ENCODE measurements at places on chromosomes 2 and 18.

DNA sequence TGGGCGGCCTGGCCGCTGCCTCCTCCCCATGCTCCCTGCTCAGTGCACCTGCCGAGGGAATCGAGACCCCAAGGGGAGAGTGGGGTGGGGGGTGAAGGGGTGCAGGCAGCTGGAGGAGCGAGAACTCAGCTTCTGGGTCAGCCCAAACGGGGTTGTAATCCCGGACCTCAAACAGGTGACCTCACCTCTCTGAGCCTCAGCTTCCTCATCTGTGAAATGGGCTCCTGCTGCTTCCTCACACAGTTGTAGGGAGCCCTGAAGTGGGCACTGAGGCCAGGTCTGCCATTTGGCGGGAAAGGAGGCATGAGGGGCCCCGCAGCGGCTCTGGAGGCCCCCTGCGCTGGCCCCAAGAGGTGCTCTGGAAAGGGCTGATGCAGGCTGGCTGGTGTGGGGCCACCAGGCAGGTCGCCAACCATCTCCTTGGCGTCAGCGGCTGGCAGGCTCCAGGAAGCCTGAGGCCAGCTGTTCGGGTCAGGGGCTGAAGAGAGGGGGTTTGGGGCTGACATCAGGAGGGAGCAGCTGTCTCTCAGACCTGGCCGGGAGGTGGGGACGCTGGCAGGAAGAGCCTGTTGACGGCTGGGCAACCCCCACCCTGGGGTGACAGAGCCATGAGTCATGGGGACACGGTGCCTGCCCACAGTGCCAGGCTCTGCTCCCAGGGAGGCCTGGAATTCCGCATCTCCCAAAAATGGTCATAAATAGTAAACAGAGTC lies 4.9 kb downstream of the KLHL30 start:
- DNase-seq, result no peak

DNA sequence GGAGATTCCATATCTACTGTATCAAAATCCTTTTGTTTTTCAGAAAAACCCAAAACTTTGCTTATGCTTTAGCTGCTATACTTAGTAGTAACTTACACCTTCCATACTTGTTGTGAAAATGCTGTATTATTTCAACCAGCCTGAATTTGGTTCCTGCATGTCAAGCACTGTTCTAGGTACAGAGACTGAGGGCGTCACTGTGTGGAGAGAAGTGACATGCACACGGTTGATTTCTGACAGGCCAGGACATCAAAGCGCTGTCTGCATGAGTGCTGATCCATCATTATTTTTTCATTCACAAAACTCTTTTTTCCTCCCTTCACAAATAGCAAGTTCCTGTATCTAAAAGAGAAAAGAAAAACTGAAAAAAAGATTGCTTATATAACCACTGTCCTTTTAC lies 31.6 kb downstream of the TRAPPC12 start:
- no peak for DNase-seq

DNA sequence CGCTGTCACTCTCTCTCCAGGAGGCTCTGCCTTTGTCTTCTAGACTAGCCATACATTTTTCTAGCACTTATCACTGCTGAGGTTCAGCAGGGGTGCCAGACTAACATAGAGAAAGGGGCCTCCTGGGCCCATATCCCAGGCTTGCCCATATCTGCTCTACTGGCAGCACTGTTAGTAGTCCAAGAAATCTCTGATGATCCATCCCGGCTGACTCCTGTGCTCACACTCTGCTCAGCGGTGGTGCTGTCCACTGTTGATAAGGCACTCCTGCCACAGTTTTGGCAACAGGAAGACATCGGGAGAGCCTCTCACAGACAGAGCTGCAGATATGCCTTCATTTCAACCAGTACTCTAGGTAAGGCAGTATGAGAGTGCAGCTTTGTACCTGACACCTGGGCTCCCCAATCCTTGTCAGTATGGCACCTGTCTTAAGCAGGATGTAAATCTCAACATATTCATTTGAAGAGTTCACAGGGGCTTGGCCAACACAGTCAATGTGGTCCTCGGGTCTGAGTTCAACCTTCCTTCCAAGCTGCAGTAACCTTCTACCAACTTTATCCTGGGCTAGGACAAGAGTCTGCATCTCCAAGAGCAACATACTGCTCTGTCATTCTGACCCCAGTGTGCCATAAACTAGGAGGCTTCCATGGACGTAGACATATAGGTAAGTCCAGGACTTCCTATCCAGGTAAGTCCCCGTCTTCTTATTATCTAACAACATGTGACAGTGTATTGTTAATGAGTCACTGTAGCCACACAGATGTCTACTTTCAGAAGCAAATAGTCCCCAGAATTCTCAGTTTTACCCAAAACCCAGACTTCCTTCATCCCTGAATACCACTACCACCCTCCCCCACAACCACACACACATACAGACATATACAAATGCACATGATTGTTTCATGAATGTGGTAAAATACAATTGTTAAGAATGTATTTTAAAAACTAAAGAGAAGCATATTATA lies 16.2 kb downstream of the KLF7 start:
- DNase-seq, result no peak

GRCh38 chr18:49062832-49063226 lies 112.1 kb upstream of the SMAD7 start:
- no peak for DNase-seq

- peak; percentile 24 for DNase-seq
Measured at GRCh38 chr2:66587216-66587615, 152.3 kb downstream of the MEIS1 start.

- peak; percentile 78 for DNase-seq
Measured at GRCh38 chr18:43271593-43272432, 5.5 kb downstream of the SYT4 start.

GRCh38 chr18:3468066-3468705 lies 18.2 kb downstream of the TGIF1 start:
- no peak for DNase-seq

DNA sequence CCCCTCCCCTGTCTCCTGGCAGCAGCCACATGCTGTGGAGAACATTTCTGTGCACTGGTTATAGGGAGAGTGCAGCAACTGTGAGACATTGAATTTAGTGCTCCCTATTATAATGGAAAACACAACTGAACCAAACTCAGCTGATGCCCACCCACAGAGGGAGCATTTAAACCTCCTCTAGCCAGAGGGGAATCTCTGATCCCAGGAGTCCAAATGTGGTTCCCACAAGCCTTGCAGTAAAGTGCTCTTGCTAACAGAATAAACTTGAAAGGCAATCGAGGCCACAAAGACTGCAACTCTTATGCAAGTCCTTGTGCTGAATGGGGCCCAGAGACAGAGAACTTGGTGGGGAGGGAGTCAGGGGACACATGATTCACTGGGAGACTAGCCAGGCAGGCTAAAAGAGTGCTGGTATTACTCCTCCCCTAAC lies 638.8 kb upstream of the VRK2 start:
- peak; percentile 64 for DNase-seq

DNA sequence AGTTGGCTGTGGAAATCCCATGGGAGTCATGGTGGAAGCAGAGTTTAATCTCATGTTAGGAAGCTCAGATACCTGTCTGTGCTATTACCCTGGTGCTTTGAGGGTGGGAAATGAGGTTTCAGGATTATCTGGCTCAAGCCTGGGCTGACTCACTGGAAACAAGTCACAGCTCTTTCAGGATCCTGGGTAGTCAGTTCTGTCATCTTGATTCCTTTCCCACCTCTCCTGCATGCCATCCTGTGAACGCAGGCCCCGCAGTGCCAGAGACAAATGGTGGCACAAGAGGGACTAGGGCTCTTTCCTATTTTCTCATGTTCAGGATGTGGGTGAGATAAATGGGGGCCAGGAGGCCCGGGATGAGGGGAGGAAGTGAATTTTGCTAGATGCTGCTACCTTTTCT lies 3.7 kb upstream of the FAM136A start:
- DNase-seq, result no peak

- DNase-seq, result no peak
Measured at GRCh38 chr2:173193925-173194324, 118.3 kb downstream of the MAP3K20 start.

GRCh38 chr2:36562240-36562639 lies 35.7 kb downstream of the FEZ2 start:
- DNase-seq, result no peak

GRCh38 chr2:186517090-186517489 lies 31.0 kb downstream of the ZC3H15 start:
- no peak for DNase-seq

GRCh38 chr18:74825460-74825859 lies 227.8 kb downstream of the ZNF407 start:
- no peak for DNase-seq

DNA sequence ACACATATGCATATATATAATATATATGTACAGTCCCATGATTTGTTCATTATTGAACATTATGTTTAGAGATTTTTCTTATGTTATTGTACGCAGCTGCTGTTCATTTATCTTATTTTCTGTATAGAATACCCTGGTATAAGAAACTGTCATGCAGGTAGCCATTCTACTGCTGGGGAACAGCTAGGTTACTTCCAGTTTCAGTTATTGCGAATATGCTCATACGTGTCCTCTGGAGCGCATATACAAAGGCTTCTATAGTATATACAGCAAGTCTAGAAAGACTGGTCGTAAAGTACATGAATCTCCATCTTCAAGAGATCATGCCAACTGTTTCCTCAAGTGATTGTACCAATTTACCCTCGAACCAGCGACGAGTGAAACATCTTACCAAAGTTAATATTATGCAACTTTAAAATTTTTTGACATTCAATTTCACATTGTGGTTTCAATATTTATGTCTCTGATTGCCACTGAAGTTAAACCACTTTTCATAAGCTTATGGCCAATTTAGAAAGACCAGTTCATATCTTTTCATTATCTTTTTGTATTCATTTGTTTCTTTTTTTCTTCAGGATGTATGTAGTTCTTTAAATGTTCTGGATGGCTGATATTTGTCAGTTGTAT lies 53.5 kb downstream of the RDH14 start:
- no peak for DNase-seq

DNA sequence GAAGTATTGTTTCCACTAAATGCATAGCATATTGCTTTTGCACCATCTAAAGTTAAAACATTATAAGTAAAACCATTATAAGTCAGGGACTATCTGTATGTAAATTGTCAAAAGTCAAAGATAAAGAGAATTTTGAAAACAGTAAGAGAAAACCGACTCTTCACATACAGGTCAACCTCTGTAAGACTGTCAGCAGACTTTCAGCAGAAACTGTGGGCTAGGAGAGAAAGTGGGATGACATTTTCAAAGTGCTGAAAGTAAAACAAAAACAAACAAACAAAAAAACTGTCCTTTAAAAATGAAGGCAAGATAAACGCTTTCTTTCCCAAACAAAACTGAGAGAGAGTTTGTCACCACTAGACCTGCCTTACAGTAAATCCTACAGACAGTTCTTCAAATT lies 122.9 kb upstream of the ID2 start:
- DNase-seq, result no peak

DNA sequence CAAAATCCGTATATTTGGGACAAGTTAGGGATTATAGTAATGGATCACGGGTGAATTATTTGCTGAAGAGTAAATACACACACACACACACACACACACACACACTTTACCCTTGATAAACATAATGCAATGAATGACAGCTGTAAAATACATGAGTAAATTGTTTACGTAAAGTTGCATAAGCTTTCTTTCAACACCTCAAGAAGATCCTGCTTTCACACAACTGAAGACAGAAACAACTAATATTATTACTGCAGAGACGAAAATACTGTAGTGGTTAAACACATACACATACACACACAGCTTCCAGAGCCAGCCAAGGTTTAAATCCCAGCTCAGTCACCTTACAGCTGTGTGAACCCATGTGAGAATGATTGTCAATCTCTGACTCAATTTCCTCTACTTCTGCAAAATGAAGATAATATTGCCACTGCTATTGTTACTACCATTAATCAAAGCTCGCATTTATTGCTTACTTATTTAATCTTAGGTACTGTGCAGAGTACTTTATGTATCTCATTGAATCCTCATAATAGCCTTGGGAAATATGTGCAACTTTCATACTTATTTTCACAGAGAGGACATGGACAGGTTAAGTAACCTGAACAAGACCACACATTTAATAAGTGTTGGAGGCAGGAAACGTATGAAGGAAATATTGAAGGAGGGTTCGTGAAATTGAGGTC lies 50.6 kb upstream of the DOK6 start:
- DNase-seq, result no peak
